Stimulated activated effector memory CD8-positive, alpha-beta T cell treated with anti-CD3 and anti-CD28 coated beads, Interleukin-12 subunit alpha, Interleukin-12 subunit beta, amount 100 ng/mL, for 72 hours (primary cell): ENCODE measurements at places on chromosomes 5 and 9.

- no peak for DNase-seq
Measured at GRCh38 chr5:109671136-109671535, 18.6 kb upstream of the MAN2A1 start.

DNA sequence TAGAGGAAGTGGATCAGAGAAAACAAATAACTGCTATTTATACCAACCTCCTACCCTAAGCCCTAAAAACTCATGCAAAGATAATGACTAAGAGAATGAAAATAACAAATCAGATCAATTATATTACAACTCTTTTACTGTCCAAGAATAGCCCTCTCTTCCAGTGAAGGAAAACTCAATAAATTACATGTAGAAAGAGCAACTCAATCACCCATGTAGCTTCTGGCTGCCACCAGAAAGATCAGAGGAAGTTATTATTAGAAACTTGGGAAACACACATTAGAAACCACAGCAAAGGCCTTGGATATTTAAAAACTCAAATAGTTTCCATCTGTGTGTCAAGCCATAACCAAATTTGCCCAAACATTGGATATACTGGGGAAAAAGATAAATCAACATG is 134.0 kb upstream of the TARS1 start:
- DNase-seq, result no peak

DNA sequence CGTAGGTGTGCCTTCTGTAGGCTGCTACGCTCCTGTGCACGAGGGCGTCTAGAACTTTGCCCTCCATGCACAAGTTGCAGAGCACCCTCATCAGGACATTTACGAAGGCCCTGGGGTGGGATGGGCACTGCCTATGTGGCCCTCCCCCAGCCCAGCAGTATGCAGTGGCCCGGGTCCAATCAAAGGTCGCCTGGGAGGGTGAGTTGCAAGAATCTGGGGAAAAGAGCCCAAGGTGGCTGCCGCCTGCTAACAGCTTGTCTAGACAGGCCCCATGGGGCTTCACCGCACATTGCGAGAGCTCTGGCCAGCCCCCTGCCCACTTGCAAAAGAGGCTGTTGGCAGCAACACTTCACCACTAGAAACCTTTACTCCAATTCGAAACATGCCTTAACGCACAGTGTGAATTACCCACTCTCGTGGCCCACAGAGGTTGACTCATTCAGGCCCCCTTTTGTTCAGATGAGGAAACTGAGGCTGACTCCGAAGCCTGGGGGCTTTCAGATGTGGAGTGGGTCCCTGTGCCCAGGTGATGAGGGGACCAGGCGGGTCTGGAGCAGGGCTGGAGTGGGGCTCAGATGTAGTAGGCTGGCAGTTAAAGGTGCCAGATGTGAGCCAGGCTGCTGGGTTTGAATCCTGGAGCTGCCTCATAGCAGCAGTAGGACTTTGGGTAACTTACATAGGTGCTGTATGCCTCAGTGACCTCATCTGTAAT is 31.8 kb upstream of the IL17B start:
- no peak for DNase-seq

DNA sequence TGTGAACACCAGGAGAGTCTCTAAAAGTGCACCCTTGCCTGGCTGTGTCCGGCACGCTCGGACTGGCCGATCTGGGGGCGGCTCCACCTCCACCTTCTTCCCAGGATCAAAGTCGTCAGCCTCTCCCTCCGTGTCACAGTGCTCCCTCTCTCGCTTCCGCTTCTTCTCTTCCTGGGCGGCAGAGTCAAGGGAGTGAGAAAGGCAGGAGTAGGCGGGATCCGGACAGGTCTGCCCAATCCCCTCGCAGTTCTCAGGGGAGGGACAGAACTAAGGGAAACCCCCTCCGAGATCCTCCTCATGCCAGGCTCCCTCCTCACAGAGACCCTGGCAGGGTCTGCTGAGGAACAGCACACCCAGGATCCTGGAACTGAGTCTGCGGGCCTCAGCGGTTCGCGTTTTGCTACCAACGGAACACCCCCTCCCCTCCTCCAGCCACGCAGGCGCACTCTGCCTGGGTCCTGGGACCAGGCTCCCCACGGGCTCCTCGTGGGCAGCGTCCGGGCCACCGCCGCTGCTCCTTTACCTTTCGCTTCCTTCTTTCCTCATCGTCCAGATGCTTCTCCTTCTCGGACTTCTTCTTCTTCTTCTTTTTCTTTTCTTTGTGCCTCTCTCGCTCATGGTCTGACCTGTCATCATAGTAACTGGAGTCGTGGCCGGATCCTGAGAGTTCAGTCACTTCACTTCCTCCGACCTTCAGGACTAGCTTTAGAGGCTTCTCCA is 1.3 kb downstream of the BRD9 start:
- DNase-seq, result no peak

- no peak for DNase-seq
Measured at GRCh38 chr9:88746029-88746742, 211.2 kb downstream of the NXNL2 start.

GRCh38 chr5:124654418-124654817 is 92.0 kb downstream of the ZNF608 start:
- DNase-seq, result no peak

DNA sequence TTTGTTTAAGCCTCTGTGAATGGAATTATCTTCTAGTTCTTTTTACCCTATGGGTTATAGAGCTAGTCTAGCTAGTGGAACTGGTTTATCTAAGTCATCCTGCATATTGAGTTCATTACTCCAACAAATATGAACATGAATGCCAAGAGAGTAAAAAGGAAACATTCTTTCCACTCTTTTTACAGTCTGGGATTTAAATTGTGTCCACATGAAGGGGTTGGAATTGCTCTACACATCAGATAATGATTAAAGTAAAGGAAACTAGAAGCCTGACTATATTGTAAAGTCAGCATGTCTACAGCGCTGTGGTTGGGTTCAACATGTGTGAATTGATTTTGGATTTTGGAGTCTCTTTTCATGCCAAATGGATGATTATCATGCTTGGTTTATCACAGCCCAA is 173.1 kb downstream of the CCDC171 start:
- no peak for DNase-seq

DNA sequence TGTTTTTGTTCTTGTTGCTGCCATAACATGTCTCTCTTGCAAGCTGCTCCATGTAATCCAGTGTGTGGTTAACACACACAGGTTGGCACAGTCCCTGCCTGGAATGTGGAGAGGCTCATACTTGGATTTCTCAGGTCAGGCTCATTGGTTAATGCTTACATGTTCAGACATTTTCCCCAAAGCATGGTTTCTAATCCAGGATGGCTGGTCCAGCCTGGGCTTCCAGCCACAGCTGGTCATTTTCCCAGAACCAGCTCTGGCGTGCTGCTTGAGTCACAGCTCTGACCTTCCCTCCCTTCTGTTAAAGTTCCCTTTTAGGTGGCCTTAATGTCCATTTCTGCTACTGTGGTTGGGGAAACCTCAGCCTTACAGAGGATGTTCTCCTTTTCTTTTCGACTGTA is 294.3 kb downstream of the TAF11L14 start:
- DNase-seq, result no peak

DNA sequence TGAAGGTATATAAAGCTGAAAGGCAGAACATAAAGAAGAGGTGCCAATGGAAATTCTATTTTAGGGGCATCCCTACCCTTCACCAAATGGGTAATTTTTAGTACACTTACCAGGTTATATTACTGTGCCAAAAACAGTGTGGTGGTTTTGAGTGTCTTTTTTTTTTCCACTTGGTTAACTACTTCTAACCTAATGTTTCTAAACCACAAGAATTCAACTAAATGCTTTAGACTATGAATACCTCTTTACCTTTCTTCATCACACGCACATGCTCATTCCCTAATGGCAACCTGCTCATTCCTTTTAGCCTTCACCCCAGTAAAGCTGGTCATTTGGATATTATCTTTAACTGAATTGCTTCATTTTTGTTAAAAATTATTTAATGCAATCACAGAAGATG is 215.6 kb downstream of the PIK3R1 start:
- DNase-seq, result no peak

GRCh38 chr5:78726571-78726970 is 78.0 kb upstream of the LHFPL2 start:
- DNase-seq, result no peak

GRCh38 chr9:31574006-31574765 is 810.3 kb upstream of the ACO1 start:
- no peak for DNase-seq

DNA sequence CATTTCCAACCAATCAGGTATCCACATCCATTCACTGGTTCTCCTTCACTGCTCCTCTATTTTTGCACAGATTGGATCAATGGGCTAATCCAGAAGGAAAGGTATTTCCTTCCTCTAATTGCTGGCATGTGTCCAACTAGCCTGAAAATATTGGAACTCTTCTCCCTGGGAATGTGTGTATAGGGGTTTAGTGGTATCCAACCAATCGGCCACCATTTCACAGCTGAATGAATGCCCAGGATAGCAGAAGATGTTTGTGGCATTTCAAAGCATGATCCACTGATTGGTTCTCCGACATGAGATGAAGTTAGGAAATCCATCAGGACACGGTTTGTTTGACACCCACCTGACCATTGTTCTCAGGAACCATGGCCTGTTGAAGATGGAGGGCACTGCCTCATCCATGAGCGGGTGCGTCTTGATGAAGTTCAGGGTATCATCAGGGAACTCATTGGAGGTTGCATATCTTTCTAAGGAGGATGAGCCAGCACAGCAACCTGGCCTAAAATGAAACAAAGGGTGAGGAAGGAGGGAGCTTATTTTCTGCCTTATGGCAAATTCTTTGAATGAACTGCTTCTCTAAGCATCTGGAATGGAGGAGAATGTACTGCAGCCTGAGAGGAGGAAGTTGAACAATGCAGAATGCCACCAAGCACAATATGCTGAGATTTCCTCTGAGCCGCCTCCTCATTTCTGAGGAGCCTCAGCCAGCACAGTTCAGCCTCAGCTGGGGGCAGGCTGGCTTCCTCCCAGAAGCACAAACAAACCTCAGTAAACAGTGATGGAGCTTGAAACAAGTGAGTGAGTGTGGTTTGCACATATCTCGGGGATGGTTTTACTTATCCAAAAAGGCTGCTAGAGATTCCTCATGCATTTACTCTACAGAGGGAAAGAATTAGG is 94.6 kb downstream of the SEMA6A start:
- no peak for DNase-seq

DNA sequence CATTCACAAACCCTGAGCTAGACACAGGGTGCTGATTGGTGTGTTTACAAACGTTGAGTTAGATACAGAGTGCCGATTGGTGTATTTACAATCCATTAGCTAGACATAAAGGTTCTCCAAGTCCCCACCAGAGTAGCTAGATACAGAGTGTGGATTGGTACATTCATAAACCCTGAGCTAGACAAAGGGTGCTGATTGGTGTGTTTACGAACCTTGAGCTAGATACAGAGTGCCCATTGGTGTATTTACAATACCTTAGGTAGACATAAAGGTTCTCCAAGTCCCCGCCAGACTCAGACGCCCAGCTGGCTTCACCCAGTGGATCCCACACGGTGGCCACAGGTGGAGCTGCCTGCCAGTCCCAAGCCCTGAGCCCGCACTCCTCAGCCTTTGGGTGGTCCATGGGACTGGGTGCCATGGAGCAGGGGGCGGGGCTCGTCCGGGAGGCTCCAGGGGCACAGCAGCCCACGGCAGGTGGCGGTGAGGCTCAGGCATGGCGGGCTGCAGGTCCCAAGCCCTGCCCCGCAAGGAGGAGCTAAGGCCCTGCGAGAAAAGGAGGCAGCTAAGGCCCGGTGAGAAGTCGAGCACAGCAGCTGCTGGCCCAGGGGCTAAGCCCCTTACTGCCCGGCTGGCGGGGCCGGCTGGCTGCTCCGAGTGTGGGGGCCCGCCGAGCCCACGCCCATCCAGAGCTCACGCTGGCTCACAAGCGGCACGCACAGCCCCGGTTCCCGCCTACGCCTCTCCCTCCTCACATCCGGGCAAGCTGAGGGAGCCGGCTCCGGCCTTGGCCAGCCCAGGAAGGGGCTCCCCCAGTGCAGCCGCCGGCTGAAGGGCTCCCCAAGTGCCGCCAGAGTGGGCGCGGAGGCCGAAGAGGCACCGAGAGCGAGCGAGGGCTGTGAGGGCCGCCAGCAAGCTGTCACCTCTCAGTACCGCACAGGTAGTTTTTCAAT is 1039.2 kb upstream of the CDH9 start:
- no peak for DNase-seq

GRCh38 chr5:25056836-25057235 is 412.1 kb upstream of the CDH10 start:
- no peak for DNase-seq

DNA sequence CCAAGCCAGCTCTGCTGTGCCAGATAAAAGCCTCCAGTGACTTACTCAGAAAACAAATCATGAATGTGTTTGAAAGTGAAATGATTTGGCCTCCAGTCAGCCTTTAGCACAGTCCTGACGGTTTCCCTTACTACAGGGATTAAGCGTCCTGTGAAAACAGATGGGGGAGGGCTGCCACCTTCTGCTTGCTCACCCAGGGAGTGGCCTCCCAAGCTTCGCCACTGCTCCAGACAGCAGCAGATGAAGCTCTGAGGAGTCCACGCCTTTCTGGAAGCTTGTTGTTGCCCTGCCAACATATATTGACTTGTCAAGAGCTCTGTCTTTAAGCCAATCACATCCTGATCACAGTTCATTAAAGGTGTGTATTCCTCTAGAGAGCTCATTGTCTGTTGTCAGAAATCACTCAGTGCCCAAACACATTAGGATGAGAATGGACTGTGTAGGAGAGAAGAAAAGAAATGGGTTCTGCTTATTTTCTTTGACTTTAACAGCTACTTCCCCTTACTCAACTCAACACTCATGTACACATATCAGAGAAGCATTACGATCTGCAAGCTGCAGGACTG is 4.9 kb upstream of the FYB1 start:
- no peak for DNase-seq

- DNase-seq, result no peak
Measured at GRCh38 chr9:134809292-134809691, 71.3 kb upstream of the FCN2 start.

- no peak for DNase-seq
Measured at GRCh38 chr5:28737682-28738081, 1699.3 kb upstream of the CDH9 start.

- DNase-seq, result no peak
Measured at GRCh38 chr5:93831449-93831848, 90.0 kb upstream of the POU5F2 start.

DNA sequence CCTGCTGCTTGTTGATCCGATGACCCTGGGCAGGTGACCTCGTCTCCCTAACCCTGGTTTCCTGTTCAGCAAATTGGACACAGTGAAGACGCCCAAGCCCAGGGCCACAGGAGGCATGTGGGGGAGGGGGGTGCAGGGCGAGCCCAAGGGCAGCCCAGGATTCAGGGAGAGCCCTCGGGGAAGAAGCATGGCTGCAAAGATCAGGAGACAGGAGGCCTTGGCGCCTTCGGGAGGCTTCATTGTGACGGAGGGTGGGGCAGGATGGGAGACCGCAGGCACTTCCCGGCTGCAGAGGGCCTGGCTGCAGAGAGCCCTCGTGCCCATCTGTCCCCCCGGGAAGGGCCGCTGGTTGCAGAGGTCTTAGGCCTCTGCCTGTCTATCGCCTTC is 6.2 kb downstream of the ASS1 start:
- DNase-seq, result no peak

GRCh38 chr5:115475788-115476187 is 68.8 kb downstream of the FEM1C start:
- DNase-seq, result no peak

- no peak for DNase-seq
Measured at GRCh38 chr9:34079181-34079580, 30.5 kb upstream of the UBAP2 start.

- DNase-seq, result no peak
Measured at GRCh38 chr5:126852091-126852571, 75.2 kb downstream of the LMNB1 start.

GRCh38 chr9:78074385-78075291 is 43.0 kb upstream of the GNAQ start:
- DNase-seq, result no peak

GRCh38 chr5:9831823-9832222 is 201.7 kb upstream of the TAS2R1 start:
- DNase-seq, result no peak

GRCh38 chr9:10869687-10870086 is 256.9 kb upstream of the PTPRD start:
- DNase-seq, result no peak
